Activated CD8-positive, alpha-beta memory T cell treated with anti-CD3 and anti-CD28 coated beads, Interleukin-2, amount 10 ng/mL, durations not matched to agents 7 days and 5 days (primary cell): ENCODE measurements at places on chromosomes 1 and 21. TPM values are rescaled to one million over a fixed set of nuclear protein-coding genes. Genes with fewer than 3 reads are reported as not detected.

SLC1A7 gene
- not detected for total RNA-seq

DNA sequence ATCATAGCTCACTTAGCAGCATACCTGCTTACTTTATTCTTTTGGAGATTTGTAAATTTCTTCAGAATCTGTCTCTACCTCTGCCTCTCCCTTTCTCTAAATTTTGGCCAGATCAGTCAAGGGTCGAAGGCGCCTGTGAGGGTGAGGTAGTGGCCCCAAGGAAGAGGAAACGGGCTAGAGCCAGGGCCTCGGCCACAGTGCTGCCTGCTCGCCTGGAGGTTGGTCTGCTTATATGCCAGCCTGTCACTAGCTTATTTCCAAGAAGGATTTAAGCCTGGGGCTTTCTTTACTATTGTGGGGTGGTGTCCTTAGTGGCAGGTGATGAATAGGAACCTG is 19.6 kb downstream of the PEX14 start:
- no peak for DNase-seq

GRCh38 chr1:99669821-99670220 is 23.9 kb downstream of the PALMD start:
- no peak for DNase-seq

DNA sequence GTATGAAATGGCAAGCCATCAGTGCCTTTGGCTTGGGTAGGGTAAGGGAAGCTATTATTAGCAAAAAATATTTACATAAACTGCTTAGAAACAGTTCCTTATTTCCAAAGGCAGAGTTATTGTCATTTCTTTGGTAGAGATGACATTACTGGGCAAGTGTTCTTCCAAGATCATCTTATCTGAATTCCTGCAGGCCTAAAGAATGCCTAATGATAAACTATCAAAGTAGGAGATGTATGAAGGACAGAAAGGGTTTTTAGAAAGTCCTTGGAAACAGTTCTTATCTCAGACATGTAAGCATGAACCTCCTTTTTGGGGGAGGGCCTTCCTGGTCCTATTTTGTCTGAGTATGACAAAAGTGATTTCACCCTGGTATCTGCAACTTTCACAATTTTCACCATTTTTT is 5.1 kb upstream of the FRRS1 start:
- DNase-seq: no peak

DNA sequence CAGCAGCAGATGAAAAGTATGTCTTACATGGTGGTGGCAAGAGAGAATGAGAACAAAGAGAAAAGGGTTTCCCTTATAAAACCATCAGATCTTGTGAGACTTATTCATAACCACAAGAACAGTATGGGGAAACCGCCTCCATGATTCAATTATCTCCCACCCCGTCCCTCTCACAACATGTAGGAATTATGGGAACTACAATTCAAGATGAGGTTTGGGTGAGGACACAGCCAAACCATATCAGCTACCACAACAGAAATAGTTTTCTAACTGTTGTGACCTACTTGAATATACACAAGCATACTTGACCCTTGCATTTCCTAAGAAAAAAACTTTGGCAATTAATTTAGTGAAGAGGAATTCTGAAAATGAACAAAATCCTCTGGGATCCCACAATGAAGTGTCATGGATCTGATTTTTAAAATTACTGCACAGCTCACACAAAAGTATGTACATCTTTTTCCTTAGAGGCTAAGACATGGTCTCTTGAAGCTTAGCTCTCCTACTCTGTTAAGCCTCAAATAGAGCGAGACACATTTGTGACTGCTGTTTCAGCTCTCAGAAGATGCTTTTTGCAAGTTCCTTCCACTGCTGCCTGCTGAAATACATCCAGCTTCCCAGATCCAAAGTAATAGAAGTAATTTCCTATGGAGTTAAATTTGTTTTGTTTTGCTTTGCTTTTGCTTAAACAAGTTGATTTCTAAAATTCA is 265.8 kb downstream of the DPYD start:
- no peak for DNase-seq
